ENCODE measurements at places on chromosomes 4 and X.

DNA sequence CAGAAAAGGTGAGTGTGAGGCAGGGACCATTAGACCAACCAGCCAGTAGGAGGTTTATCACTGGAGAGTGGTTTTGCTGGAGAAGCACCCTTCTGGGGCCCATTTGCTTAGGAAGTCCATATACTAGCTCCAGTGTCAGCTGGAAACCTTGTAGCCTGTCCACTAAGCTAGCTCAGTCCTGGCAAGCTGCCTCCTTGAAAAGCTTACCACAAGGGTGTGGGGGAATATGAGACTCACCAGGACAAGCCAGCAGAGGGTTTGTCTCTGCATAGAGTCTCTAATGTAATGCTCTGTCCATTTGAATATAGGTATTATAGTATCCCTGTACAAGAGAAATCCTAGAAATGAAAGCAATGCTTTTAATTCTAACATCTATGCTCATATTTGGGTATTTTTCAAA, 86.3 kb downstream of the FBXL5 start:
- no peak for DNase-seq

GRCh38 chr4:16942491-16942890, 44.0 kb upstream of the LDB2 start:
- DNase-seq, result no peak

DNA sequence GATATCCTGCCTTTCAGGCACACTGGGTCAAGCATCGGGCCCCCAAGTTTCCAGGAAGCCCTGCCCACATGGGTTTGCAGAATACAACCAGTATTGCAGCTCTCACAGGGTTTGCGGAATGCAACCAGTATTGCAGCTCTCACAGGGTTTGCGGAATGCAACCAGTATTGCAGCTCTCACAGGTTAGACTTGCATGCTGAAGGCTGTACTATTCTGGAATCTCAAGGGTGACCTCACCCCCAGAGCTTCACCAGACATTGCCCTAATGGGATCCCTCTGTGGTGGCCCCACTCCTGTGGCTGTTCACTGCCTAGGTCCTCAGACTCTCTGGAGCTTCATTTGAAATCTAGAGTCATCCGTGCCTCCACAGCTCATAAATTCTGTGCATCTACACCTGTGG, 640.7 kb upstream of the ATOH1 start:
- DNase-seq, result no peak

GRCh38 chr4:90030202-90030601, 97.0 kb upstream of the CCSER1 start:
- no peak for DNase-seq

DNA sequence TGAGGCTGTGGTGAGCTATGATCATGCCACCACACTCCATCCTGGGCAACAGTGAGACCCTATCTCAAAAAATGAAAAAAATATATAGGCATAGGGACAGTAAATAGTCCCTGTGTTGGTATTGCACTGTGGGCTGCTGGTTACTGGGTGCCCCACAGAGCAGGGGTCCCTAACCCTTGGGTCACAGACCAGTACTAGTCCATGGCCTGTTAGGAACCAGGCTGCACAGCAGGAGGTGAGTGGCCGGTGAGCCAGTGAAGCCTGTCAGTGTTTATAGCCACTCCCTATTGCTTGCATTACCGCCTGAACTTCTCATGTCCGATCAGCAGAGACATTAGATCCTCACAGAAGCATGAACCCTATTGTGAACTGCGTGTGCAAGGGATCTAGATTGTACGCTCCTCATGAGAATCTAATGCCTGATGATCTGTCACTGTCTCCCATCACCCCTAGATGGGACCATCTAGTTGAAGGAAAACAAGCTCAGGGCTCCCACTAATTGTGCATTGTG, 106.5 kb downstream of the TNIP2 start:
- no peak for DNase-seq

- no peak for DNase-seq
Measured at GRCh38 chr4:79597266-79597665, 189.2 kb upstream of the GK2 start.

DNA sequence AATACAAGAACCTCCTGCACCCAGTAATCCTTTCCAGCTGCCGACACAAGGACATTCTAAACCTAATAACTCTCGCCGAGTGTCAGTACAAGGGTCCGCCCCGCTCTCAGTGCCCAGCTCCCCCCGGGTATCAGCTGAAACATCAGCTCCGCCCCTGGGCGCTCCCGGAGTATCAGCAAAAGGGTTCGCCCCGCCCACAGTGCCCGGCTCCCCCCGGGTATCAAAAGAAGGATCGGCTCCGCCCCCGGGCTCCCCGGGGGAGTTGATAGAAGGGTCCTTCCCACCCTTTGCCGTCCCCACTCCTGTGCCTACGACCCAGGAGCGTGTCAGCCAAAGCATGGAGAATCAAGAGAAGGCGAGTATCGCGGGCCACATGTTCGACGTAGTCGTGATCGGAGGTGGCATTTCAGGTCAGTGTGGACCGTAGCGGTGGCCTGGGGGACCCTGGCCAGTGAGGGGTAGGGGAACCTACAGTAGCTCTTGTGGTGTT, at the start of gene MAOA:
Gene MAOA (plus strand): TSS at position 295 of the 490 bp plus-strand sequence. CDS start 43 bp downstream, at position 338.
- peak; percentile 73 for DNase-seq

- DNase-seq, result no peak
Measured at GRCh38 chr4:57148177-57148576, 38.0 kb upstream of the IGFBP7 start.

- no peak for DNase-seq
Measured at GRCh38 chr4:161419822-161420221, 744.0 kb downstream of the FSTL5 start.
